T follicular helper cell (primary cell): ENCODE measurements at places on chromosomes 5 and 9.

DNA sequence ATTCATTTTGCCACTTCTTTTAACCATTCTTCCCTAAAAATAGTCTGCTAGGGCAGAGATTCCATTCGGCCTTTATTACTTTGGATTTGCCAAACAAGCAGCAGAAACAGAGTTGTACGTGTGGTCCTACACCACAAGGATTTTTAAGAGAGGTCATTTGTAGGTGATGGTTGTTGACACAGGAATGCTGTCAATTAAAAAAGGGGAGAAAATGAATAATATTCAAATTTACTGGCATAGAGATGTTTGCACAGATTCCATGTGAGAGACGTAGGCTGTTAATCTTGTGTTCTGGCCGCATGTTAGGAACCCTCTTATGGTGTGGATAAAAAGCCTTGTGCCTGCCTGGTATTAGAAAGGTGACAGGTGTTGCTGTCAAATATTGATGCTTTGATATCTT is 34.9 kb downstream of the TRIO start:
- no peak for DNase-seq

GRCh38 chr9:91898451-91899218 is 51.4 kb downstream of the ROR2 start:
- DNase-seq, result no peak

- no peak for DNase-seq
Observed at GRCh38 chr9:78118742-78119473, 87.3 kb upstream of the GNAQ start.

DNA sequence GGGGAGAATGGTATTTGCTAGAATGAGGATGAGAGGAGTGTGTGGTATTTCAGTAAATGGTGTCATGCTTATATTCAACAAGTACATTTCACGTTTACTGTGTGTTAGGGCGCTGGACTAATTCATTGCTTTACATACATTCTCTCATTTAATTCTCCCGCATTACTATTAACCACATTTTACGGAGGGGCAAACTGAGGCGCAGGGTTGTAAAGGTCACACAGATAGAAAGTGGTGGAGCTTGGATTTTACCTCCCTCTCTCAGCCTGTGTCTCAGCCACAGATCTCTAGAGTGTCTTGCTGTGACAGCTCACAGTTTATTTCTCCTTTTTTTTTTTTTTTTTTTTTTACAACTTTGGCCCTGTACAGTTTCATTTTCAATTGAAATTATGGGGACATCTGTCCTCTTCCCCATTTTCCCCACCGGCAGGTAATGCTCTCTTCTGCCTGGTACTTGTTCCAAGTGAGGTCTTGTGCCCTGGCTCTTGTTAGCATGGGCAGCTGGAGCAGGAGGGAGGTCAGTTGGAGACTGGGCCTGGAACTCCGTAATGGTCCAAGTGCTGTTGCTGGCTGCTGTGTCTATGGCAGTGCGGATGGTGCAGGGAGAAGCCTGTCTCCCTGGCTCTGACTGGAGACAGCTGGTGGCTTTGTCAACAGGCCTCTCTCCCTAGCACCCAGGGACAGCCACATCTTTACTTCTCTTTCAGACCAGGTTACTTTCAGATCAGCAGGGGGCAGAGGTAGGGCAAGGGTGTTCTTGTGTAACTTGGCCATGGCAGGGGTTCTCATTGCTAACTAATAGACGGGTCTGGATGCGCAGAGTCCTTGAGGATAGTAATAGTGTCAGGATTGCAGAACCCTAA is 20.5 kb upstream of the NDST1 start:
- no peak for DNase-seq

GRCh38 chr9:91111226-91111625 is 250.5 kb downstream of the AUH start:
- DNase-seq, result no peak
